ENCODE measurements at places on chromosomes 7 and 10.

- DNase-seq: no peak
These were observed 31.7 kb upstream of the LBX1 start for GRCh38 chr10:101260764-101261481.

- DNase-seq: no peak
These were observed 907 bp upstream of the VPS50 start for GRCh38 chr7:93231259-93231658.

GRCh38 chr7:131652194-131652593 lies 95.8 kb upstream of the PODXL start:
- no peak for DNase-seq

- no peak for DNase-seq
These were observed 74.8 kb upstream of the CDK1 start for GRCh38 chr10:60703266-60704041.

DNA sequence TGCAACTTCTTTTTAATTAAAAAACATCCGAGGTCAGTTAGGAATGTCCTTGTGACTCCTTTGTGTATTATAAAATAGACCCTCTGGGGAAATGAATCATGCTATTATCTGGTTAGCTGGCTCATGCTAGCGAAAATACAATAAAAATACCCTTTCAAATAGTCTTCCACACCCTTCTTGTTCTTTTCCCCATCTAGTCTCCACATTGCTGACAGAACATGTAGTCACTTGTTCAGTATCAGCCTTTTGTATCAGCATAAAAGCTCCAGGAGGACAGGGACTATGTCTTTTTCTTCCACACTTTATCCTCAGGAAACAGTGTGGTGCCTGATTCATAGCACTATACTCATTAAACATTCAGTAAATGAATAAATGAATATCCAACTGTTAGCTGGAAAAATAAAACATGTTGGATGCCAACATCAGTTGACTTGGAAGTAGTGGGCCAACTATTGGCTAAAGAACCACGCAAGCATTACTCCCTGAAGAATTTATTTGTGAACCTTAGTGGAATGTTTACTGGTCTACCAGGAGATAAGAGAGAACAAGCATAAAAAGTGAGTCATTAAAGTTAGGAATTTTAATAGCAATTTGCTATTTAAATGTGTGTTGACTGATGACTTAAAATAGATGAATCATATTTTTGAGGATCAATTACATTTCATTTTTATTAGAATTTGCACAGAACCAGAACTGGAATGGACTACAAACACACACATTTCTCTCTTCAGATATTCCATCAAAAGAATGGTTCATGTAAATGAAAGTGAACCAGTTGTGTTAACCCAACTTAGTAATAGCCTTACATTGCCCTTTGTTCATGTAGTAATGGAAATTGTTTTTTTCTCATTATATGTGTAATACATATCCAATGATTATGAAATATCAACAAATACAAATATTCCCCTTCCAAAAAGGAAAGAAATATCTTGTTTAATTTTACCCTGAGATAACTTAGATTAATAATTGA lies 129.6 kb downstream of the DKK1 start:
- no peak for DNase-seq

Measured in activated T-helper 1 cell treated with anti-CD3 and anti-CD28 coated beads, Interleukin-2, amount 50 U/mL, for 16 hours (primary cell).